A673 (cell line): ENCODE measurements at places on chromosomes 12 and 14. TPM values are rescaled to one million over a fixed set of nuclear protein-coding genes. Genes with fewer than 3 reads are reported as not detected.

DNA sequence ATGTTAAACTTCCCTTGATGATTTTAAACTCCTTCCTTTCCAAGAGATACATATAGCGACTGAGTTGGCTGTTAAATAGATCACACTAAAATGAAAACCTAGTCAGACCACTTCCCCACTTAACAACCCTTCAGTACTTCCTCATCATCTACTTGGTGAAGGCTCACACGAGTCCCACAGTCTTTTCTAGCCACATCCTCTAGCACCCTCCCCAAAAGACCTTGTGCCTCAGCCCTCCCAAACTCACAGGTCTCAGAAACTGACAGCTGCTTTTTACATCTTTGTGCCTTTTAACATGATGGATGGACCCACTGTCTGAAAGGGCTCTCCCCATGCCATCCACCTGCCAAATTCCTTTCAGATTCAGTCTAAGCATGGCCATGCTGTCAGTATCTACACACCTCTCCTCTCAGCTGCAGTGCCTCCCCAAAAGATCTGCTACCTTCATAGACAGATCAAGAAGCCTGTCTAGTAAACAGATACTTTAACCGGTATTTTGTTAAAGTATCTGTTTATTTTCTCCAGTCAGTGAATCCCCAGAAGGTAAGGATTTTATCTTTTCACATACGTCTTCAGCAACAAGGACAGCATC, 65.1 kb upstream of the GPHB5 start:
- H3K4me1 ChIP-seq = no peaks in the 10 kb centered on the region
- no peak for DNase-seq
- H3K27ac ChIP-seq = no peak overlapping the region
- H3K27me3 ChIP-seq = no peaks in the 10 kb centered on the region

- no peak for DNase-seq
- no peak overlapping the region for H3K4me3 ChIP-seq
Measured at GRCh38 chr14:90727082-90727481, 89.1 kb downstream of the TTC7B start.

DNA sequence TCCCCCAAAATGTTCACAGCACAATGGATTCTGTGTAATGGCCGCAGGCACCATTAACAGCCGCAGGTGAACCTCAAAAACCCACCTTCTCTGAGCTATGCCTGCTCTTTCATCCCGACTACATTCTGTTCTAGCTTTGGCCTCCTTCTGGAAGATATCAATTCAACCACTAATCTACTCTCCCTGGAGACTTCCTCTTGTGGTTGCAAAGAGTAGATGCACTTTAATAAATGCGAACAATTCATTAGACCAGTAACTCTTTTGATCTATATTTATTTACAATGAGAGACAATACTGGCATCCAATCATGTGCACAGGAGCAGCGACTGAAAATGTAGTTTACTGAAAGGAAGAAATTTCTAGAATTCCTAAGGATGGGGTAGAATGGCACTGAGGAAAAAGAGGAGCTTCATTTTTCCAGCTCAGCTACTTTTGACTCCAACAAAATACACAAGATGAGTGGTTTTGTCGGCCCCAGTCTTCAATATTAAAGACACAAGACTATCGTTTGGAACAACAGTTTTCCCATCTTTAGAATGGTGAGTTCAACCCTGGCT, 5.3 kb downstream of the GRIN2B start:
- no peak overlapping the region for H3K4me3 ChIP-seq
- peak; percentile 9 for DNase-seq
- H3K27ac ChIP-seq = no peak overlapping the region
- H3K36me3 ChIP-seq = no peaks in the 10 kb centered on the region
- peaks cover 4% of the 10 kb centered on the region for H3K4me1 ChIP-seq

- H3K27me3 ChIP-seq = no peaks in the 10 kb centered on the region
- H3K27ac ChIP-seq = no peak overlapping the region
- peak; percentile 77 for DNase-seq
- no peak overlapping the region for H3K4me3 ChIP-seq
- peaks cover 4% of the 10 kb centered on the region for H3K4me1 ChIP-seq
Measured at GRCh38 chr14:35818346-35819115, 7.6 kb upstream of the BRMS1L start.

GRCh38 chr14:79248771-79249170, 962.5 kb downstream of the DIO2 start:
- H3K4me3 ChIP-seq = no peak overlapping the region
- H3K36me3 ChIP-seq = no peaks in the 10 kb centered on the region
- no peak for DNase-seq
- H3K27ac ChIP-seq = no peak overlapping the region

GRCh38 chr12:66679461-66680084, 697 bp upstream of the GRIP1 start:
- H3K27ac ChIP-seq = no peak overlapping the region
- DNase-seq = no peak
- no peak overlapping the region for H3K4me3 ChIP-seq

EIF2B2 gene
- total RNA-seq = 93.3 and 106 TPM in 2 replicates

PTPRO gene
- 2.8 and 3.8 TPM in 2 replicates for total RNA-seq

DRAM1 gene
- 10.3 and 10.5 TPM in 2 replicates for total RNA-seq

GPR162 gene
- 18.3 and 23.2 TPM in 2 replicates for total RNA-seq
